ENCODE measurements at places on chromosomes 3 and 15.

- no peak for DNase-seq
These were observed 62.4 kb downstream of the COL8A1 start for GRCh38 chr3:99700631-99701268.

- no peak for DNase-seq
These were observed 1080.1 kb upstream of the ALCAM start for GRCh38 chr3:104286645-104287044.

GRCh38 chr15:63042877-63043334 lies 359 bp downstream of the TPM1 start:
- DNase-seq = no peak

GRCh38 chr3:86594838-86595237 lies 396.1 kb downstream of the VGLL3 start:
- DNase-seq = no peak

GRCh38 chr3:64890006-64890405 lies 202.2 kb upstream of the ADAMTS9 start:
- DNase-seq = no peak

DNA sequence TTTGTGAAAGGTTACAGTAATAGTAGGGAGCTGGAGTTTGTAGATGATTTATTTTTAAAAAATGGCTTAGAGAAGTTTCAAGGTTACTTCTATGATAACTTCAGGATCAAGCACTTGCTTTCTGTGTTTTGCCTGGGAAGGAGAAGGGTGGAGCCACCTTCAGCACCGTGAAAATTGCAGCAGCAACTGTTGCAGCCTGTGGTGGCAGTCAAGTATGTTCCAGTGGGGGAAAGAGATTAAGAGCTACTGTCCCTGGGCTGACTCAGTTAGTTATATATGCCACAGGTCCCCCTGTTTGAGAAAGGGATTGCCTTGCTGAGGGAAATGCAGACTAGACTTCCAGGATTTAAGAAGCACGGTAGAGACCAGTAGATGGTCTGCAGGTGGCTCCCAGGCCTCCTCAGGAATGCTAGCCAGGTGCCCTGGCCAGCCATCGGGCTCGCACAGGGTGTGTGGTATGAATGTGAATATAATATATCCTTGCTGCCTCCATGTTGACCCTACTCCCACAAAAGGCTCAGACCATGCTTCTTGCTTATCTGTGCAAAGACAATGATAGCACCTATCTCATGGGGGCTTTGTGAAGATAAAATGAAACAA lies 389.5 kb downstream of the CACNA2D3 start:
- no peak for DNase-seq

DNA sequence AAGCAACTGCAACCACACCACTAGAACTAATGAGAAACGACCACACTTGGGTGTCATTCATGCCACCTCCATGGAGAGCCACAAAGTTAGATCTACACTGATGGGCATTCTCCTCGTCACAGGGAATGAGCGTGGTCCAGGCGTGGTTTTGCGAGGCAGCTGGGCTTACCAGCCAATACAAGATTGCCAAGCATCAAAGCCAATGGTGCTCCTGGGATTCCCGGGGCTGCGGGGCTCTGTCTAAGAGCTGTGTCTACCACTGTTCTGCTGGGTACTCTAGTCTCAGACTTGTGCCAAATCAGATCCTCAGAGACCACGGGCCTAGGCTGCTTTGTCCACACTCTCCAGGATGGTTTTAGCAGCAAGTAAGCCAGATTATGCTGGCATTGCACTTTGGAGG lies 43.8 kb downstream of the RAB6B start:
- no peak for DNase-seq

- DNase-seq = no peak
These were observed 40.6 kb upstream of the FGF7 start for GRCh38 chr15:49382394-49382793.

GRCh38 chr15:52080706-52081392 lies 31.7 kb downstream of the BCL2L10 start:
- DNase-seq = no peak

DNA sequence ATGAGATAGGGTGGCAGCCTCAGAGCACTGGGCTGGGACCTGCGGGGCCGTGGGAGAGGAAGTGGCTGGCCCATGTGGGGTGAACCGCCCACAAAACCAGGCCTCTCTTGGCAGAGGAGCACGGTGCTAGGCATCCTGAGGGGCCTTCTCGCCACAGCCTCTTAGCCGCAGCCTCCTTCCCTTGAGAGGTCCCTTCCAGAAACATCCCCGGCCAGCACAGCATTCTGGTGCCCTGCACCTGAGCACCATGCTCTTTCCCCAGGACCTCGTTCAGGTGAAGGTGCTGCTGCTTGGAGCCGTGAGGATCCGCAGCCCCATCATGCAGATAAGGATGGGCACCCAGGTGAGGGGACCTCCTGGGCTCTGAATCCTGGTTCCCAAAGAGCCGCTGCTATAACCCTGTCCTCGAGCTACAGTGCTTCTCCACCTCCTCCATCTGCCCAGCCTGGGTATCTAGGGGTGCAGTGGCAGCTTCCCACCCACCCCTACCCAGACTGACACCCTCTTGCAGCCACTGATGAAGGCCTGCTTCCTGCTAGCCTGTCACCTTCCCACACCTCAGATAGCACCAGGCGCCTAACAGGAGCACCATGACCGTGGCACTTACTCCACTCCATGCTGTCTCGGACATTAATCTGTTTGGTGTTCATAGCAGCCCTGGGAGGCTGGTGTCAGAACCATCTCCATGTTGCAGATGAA lies 11.2 kb upstream of the TXNRD3 start:
- DNase-seq = no peak

- no peak for DNase-seq
These were observed 16.5 kb upstream of the PLXND1 start for GRCh38 chr3:129622933-129623332.

DNA sequence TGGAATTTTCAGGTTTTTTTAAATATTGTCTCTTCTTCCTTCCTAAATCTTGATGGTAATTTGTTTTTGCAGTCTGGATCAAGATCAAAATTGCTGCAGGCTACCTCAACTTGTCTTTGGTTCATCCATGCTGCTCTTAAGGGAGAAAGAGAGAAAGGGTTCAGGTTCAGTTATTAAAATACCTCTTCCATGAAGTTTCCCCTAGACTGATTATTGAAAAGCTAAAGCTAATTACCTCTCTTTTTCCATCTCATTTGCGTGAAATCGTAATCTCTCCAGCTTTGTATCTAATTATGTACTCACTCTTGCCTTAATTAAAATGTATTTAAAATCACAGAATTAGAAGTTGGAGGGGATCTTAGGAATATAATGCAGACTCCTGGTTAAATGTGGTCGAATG lies 52.7 kb downstream of the SLC28A2 start:
- no peak for DNase-seq

DNA sequence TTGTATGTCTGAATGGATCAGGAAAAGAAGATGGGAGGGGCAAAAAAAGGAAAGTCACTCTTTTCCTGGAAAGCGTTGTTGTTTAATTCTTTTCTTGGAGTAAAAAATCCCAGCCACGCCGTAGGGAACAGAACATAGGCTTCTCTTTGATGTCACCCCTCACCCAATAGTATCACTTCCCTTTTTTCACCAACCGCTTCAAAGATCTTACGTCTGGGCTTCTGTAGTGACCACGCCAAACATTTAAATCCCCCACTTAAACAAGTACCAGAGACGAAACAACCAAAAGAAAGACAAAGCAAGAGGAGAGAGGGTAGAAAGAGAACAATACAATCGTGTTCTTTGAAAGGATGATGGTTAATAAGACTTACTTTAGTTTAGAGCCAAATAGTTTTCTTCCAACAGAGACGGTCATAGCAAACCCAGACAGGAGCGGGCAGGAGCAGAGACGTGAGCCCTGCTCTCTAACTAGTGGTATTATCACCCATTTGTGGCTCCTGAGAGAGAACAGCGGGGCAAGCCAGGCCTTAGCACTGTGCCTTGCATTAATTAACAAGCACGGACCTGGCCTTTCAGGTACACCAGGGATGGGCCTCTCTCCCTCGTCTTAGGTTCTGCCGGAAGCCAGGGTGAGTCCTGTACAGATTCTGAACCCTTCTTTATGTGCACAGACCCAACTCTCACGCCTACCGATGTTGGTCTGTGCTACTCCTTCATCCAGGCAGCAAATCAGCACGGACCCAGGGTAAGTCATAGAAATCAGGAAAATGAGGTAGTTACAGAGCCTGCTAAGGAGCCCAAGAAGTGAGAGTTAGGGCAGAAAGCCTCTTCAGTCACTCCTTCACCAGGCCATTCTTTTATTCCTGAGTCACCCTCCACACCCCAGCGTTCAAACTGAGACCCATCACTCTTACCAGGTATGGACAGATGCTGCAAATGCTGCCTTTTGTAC lies 28.2 kb upstream of the BCL6 start:
- no peak for DNase-seq

DNA sequence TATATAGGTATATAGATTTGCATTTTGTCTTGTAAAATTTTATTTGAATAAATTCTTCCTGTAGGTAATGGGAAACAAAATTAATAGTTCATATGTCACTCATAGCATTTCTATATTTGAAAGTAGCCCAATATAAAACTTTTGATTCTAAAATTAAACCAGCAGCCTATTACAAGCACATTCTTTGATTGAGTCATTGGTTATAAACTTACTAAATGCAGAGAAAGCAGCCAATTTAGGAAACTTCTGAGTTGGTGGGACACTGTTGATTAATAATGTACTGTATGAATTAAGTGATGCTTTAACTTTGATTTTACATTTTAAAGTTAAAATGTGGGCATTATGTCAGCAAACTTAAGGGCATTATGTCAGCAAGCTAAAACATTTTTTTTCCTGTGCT lies 34.5 kb downstream of the NR1D2 start:
- DNase-seq = no peak

GRCh38 chr3:168939651-168940238 lies 723.8 kb downstream of the MECOM start:
- no peak for DNase-seq

GRCh38 chr3:23981136-23981535 lies 36.0 kb downstream of the NR1D2 start:
- DNase-seq = no peak

GRCh38 chr3:160437083-160437455 lies 12.5 kb downstream of the TRIM59 start:
- no peak for DNase-seq

- DNase-seq = no peak
These were observed 268.8 kb downstream of the ZBTB20 start for GRCh38 chr3:114878114-114878839.

- no peak for DNase-seq
These were observed 231.1 kb downstream of the ADAMTS9 start for GRCh38 chr3:64456674-64457073.

DNA sequence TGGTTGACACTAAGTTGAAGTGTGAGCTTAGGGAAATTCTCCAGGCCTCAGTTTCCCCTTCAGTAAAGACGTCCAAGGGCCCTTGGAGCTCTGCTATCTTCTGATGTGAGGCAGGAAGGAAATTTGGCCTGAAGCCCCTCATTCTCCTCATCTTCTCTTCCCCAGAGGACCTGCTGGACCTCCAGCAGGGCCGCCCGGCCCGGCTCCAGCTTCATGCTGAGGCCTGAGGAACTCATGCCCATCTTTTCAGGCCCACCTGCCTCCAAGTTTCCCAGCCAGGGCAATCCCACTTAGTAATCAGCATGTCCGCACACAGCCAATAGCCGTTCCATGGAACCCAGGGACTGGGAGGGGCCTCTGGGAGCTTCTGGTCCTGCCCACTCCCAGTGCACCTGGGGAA lies 4.0 kb downstream of the LRRC15 start:
- no peak for DNase-seq

- no peak for DNase-seq
These were observed 1077.4 kb downstream of the EPHA3 start for GRCh38 chr3:90184861-90185260.

GRCh38 chr3:86234506-86235254 lies 756.3 kb downstream of the VGLL3 start:
- DNase-seq = no peak

GRCh38 chr15:99732751-99733267 lies 428 bp downstream of the LYSMD4 start:
- no peak for DNase-seq

DNA sequence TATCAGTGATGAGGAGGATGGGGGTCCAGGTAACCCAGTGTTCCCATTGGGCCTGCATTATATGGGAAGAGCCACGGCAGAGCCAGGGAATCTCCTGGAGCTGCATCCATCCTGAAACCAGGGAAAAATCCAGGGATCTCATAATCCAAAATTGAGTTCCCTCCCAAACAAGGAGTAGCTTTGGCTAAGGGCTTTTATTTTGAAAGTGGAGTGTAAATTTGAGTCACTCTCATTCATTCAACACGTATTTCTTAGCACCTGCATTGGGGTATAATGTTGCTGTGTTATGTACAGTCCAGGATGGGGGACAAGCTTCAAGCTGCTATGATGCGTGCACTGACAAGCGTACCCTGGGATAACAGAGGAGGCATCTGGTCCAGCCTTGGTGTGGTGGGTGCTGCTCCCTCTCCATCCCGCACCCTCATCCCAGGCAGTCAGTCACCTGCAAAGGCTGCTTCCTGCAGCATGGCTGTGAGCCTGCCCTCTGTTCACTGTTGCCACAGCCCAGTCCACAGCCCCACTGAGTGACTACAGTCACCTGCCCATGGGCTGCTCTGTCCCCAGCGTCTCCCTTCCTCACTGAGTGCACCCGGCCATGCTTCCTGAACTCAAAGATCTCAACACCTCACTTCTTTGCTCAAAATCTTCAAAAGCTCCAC lies 135.6 kb downstream of the OPA1 start:
- no peak for DNase-seq

DNA sequence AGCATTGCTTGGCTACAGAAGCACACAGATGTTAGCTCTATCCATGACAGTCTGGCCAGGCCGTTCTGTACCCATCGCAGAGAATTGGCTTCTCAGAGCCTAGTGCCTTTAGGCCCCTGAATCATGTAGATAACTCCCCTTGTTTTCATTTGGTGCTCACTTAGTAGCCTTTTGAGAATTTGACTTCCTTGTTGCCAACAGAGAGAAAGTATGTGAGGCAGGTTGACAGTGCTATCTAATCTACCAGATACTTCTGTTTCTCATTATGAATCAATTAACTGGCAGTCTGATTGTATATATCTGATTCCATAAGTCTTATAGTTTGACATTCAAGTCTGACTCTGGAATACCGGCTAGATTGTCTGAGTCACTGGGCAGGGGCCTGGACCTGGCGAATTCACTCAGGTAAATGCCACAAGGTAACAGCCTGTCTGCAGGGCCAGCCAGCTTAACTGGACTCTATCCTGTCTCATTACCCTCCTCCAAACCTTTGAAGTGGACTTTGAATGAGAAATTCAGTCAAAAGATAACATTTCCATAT lies 160.2 kb downstream of the GHSR start:
- DNase-seq = no peak
